ENCODE measurements at places on chromosomes 5 and 9. TPM values are rescaled to one million over a fixed set of nuclear protein-coding genes. Genes with fewer than 3 reads are reported as not detected.

- DNase-seq, result no peak
Measured at GRCh38 chr5:165188556-165189175, 1683.2 kb downstream of the MAT2B start.

GRCh38 chr5:131423056-131423455 is 159.2 kb downstream of the CDC42SE2 start:
- DNase-seq, result no peak

DNA sequence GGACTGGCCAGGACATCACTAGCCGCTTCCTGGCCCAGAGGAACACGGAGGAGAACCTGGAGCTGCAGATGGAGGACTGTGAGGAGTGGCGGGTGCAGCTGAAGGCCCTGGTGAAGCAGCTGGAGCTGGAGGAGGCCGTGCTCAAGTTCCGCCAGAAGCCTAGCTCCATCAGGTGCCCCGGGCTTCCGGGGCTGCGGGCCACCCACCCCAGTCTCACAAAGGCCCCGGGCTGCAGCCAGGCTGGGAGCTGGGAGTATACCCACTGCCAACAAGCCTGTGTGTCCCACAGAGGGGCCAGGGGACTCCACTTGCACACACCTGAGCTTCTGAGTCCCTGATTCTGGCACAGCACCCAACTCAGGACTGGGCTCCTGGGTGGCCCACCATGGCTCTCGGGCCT is 1.7 kb upstream of the RABL6 start:
- no peak for DNase-seq

GRCh38 chr9:83336706-83337105 is 201.5 kb downstream of the FRMD3 start:
- DNase-seq, result no peak

DNA sequence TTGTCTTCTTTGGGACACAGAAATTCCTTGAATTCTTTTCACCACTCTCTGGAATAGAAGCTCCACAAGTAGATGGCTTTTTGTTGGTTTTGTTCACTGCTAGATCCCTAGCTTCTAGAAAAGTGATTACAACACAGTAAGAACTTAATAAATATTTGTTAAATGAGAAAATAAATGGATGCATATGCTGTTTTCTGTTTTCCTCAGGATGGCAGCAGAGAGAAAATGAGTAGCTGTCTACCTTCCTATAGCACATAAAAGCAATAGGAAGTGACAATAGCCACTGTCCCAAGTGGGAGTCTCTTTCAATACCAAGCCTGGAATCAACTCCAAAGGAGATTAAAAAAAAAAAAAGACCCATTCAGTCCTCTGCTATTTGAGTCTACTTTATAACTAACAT is 100.6 kb upstream of the NREP start:
- no peak for DNase-seq

DNA sequence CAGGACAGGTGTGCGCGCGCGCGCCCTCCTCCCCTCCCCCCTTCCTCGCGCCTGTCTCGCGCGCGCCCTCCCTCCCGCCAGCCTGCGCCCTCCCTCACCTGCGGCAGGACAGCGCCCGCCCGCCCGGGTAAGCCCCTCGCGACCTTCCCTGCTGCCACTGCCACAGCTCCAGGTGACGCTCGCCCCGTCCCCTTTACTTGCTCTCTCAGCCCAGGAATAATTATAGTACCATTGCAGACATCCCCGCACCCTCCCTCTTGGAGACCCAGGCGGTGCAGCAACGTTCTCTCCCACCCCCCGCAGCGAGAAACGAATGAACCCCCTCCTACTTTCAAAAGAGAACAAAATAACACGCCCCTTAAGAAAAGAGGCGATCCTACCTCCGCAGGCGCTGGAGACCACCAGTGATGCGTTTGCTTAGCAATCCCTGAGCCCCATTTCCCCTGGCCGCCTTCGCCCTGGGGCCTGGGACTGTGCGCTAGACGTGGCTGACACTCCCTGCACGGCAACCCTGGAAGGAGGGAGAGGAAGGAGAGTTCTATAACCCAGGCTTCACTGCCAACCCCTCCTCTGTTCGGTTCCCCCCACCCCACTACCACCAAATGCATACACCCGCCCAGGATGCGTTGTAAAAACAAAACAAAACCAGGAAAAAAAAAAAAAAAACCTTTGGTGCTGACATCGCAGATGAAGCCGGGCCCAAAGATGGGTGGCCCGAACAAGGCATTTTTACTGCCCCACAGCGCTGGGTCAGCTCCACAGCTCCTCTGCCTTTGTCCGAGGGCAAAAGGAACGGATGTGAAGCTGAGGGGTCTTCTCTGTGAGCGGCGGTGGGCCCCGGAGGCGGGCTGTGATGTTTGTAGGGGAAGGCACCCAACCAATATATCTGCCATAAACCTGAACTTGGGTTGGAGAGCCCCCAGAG is 5.6 kb upstream of the PURA start:
- DNase-seq, result no peak

GRCh38 chr5:107815109-107815508 is 144.4 kb upstream of the EFNA5 start:
- DNase-seq, result no peak

- DNase-seq, result no peak
Measured at GRCh38 chr5:58317009-58317408, 142.9 kb downstream of the PLK2 start.

- no peak for DNase-seq
Measured at GRCh38 chr9:72586388-72587130, 65.2 kb downstream of the TMC1 start.

DNA sequence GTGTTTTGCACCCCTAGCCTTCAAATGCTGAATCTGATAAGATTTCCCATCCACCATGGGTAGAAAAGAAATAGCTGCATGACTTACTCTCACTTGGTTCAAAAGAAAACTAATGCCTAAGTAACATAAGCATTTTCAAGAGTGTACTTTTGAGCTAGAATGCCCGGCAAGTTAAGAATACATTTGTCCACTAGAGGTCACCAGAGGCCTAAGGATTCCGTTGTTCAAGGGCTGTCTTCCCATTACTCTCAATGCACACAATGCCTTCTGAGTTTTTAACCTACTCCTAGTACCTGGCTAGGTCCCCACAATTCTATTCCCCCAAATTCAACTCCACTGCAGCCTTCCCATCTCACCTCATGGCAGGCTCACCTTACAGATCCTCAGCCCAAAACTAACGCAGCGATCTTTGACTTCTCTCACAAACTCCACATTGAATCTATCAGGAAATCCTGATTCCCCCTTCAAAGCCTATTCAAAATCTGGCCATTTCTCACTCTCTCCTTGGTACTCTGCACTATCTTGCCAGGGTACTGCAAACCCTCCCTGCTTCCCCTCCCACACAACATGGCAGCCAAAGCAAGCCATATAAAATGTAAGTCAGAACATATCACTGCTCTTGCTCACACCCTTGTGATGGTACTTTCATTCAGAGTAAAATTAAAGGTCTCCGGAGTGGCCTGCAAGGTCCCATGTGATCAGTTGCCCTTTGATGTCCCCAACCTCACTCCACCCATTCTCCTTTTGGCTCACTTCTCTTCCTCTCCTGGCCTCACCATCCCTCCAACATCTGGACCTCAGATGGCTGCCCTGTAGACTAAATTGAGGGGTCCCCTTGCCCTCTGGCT is 13.4 kb downstream of the OXCT1 start:
- DNase-seq, result no peak

DNA sequence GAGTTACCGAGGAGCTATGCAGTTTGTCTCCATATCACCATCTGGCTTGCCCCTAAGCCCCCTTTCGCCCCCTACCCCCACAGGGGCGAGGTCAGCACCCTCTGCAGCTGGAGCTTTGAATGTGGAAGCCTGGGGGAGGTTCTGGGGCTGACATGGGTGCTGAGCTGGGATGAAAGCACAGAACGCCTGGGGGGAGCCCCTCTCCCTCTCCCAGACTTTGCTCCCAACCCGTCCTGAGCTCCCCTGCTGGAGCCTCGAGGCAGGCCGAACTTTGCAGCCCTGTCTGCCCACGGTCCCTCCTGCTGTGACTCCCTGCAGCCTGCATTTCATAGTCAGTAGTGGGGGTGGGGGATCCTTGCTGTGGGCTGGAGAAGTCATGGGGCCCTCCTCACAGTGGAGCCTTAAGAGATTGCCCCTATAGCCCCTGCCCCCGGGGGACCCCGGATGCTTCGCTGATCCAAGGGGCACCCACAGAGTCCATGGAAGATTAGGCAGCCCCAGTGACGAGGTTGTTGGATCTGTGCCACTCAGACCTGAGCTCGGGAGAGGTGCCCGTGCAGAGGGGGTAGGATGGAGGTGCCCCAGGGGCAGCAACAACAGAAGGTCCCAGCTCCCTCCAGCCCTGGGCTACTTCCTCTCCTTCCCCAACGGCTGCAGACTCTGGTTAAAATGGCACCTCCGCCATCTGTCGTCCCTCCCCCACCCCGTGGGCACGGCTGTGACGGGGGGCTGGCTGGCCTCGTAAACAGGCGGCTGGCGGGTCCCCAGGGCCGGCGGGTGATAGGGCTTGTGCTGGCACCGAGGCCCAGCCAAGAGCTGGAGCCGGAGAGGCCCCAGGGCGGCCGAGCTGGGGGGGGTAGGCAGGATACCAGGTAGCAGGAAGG is 162.0 kb downstream of the C9orf50 start:
- no peak for DNase-seq

Gene PCDHAC1
- 0.04 TPM for polyA plus RNA-seq

Gene CCNJL
- polyA plus RNA-seq, result 7.2 TPM

Gene TAF11L5
- not detected for polyA plus RNA-seq
